ENCODE measurements at places on chromosomes 5 and 9.

GRCh38 chr5:96318569-96319110 lies 114.4 kb downstream of the PCSK1 start:
- DNase-seq = no peak

GRCh38 chr5:4144411-4145007 lies 548.9 kb downstream of the IRX1 start:
- no peak for DNase-seq

DNA sequence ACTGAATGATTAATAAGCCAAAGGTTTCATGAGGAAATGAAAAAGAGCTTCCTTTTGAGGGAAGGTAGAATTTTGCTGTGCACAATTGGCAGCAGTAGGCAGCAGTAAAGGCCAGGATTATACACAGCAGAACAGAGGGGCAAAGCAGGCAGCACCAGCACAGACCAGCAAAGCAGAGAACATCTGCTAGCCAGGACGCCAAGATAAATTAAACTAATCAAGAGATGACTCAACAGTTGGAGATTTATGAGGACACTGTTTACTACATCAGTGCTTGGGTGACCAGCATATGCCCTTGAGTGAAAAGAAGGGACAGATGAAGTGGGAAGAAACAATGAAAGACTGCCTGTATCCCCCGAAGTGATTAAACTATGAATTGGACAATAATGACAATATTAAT lies 871.4 kb upstream of the CDH10 start:
- DNase-seq = no peak

DNA sequence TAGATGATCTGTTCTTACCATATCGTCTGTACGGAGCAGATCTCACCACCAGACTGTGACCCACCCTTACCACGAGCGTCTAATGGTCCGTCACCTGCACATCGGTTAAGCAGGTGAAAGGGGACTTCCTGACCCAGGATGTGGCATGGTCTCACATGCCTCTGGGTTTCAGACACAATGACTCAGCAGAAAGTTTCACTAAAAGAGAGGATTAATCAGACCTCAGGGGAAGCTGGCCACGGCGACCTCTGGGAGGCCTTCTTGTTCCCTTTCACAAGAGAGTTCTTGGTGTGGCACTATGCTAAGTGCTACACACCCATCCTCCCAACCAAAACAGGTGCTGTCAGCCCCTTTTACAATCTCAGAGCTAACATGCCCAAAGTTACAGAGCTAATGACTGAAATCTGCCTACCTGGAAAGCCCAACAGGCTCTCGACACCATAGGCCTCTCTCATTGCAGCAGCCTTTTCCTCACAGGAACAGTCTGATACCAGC lies 41.6 kb downstream of the ADAMTS12 start:
- peak; percentile 75 for DNase-seq

DNA sequence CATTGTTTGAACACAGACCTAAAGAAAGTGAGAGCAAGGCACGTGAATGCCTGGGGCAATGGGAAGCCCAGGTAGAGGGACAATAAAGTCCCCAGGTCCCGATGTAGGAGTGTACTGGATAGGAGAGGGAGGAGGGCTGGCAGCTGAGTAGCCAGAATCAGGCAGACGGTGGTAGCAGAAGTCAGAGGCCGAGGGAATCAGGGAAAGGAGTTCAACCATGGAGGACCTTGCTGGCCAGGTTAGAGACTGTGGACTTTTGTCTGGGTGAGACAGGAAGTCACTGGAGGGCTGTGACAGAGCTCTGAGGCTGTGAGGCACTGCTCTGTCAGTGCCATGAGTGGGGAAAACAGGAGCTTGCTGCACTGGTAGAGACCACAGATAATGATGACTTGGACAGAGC lies 248.2 kb downstream of the EFNA5 start:
- no peak for DNase-seq

DNA sequence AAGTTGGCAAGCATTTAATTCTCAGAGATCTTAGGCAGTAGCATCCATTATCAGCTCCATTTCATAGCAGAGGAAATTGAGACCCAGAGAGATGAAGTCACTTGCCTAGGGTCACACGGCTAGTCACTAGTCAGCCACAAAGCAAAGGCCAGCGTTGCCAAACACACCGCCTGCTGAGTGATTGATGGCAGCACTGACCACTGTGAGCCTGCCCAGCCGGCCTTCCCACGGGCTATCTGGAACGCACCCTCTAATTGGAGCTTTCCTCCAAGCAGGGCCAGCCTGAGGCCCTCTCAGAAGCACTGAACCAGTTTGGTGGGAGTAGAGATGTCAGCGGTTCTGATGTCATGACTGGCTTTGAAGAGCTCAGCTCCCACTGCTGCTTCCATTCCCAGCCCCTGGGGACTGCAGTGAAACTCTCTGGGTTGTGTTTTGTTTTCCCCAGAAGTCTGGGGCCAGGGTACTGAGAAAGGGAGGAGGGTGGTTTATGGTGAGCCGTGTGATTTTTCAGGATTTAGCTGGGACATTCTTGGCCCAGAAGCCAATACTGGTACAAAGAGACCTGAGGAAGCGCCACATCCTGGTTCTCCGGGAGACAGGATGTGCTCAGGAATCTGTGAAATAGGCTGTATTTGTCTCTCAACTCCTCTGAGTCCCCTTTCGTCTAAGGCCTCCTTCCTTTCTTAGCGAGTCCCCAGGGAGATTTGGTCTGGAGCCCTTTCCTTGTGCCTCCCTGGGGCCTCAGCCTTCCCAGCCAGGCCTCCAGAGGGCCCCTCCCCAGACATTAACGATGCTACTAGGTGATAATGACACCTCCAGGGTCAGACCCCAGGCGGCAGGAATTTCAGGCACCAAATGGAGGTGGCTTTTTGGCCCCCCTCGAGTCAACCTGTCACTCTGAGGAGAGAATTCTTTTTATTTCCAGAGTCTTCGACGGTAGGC lies 44.5 kb downstream of the SPRY4 start:
- DNase-seq = peak; percentile 83

DNA sequence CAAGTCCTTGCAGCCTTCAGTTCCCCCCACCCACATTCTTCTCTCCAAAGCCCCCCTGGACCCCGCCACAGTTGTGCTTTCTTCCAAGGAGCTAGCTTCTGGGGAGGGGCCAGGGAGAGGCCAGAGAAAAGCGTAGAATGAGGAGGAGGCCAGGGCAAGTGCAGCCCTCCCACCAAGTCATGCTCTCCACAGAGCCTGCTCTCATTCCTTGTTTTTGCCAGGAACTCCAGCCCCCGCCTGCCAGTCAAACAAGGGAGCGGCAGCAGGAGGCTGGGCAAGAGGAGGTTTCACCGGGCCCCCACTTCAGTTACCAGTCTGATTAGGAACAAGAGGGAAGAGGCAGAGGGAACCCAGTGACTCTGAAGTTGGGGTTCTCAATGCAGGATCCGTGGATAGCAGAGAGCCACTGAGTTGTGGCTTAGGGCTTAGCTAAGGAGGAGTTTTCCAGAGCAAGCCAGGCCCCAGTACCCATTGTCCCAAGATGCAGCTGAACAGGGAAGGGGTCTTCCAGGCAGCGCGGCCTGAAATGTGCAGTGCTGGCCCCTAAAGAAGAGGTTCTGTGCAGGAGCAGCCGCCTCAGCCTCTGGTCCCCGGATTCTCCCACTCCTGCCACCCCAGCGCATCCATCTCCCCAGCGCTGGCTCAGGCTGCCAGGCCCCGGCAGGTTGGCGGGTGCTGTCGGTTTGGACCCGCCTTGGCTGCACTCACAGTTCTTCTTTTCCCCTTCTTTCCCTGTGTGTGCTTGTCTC lies 120.6 kb downstream of the DAB2IP start:
- DNase-seq = no peak

GRCh38 chr5:86878250-86878649 lies 260.5 kb downstream of the COX7C start:
- peak; percentile 10 for DNase-seq

GRCh38 chr5:151147033-151147432 lies 10.5 kb downstream of the ANXA6 start:
- DNase-seq = no peak

DNA sequence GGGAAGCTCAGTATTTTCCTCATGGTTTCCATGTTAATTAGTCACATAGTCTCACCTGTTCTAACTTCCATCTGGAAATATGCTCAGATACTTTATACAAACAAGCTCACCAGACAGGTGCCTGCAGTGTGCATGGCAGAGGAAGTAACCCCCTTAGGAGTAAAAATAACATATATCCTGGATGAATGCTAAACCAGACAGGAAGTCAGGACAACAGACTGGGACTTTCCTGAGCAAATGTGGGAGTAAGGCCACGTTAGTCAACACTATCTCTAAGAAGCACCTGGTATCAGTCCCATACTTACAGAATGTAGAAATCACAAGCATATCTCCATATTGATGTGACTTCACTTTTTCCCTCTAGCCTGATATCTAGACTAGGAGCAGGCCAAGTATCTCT lies 128.4 kb downstream of the SEC61B start:
- DNase-seq = no peak

DNA sequence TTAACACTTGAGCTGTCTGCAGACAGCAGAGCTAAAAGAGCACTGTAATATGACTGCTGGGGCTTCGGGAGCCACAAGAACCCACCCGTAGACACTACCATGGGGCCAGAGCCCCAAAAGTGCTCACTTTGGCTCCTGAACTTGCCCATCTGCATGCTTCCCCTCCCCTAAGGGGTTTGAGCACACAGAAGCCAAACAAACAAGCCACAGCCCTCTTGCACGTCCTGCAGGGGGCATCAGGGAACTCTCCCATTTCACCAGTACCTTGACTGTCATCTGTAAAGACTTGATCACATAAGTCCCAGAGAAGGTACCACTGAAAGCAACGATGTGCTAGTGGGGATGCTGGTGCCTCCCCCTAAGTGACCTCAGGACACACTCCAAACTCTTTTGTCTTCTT lies 681.8 kb downstream of the SEMA5A start:
- DNase-seq = peak; percentile 42

GRCh38 chr5:78677777-78678668 lies 29.5 kb upstream of the LHFPL2 start:
- peak; percentile 98 for DNase-seq

DNA sequence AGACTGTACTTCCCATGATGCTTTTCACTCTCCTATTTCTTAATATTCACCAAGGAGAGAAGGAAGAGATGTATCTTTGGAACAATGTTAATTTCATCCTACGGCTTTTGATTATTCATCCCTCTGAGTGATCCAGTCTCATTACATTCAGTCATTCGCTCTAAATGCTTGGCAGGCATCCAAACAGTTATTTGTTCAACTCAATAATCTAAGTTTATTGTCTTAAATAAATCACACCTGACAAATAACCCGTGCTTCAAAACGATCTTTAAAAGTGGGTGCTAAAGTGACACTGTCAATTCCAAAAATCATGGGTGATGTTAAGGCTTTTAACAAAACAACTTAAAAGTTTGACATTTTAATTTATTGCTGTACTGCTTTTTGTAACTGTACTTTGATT lies 233.1 kb downstream of the RASEF start:
- no peak for DNase-seq

- peak; percentile 8 for DNase-seq
Measured at GRCh38 chr9:103928442-103928841, 165.7 kb upstream of the SMC2 start.

DNA sequence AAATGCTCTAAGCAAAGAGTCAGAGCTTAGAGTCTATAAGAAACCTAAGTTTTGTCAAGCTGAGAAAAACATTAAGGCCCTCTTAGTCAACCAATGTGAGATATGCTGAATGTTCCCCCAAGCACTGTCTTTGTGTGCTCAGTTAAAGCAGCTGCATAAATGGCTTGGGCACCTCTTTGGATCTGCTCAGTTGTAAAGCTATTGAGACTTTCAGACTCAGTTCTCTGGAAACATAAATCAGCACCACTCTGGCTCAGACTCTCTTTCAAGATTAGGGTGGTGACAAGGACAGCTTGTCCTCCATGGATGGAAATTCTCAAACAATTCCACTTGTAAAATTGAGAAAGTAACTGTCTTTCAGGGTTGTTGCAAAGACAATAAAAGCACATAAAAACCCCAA lies 807.9 kb downstream of the PRELID2 start:
- no peak for DNase-seq

DNA sequence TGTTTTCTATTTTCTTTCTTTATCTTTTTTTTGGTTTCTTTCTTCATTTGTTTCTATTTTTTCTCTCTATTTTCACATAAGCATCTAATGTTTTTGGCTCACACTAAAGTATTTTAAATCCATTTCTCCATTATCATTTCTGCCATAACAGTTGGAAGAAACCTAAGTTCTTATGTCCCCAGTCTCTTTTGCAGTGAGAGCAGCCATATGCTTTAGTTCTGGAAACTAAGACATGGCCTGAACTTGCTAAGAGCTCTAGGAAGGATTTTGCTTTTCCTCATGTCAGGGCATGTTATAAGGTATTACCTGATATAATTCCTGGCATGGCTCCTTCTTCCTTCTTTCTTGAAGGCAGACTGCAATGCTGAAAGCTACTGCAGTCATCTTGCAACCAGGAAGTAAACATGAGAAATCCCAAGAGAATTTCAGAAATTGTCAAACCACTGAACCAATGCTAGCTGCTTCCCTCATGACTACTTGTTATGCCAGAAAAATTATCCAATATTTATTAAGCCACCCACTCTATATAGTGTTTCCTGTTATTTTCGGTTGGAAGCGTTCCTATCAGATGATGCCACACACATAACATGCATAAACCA lies 171.1 kb downstream of the TAF11L14 start:
- DNase-seq = peak; percentile 10

DNA sequence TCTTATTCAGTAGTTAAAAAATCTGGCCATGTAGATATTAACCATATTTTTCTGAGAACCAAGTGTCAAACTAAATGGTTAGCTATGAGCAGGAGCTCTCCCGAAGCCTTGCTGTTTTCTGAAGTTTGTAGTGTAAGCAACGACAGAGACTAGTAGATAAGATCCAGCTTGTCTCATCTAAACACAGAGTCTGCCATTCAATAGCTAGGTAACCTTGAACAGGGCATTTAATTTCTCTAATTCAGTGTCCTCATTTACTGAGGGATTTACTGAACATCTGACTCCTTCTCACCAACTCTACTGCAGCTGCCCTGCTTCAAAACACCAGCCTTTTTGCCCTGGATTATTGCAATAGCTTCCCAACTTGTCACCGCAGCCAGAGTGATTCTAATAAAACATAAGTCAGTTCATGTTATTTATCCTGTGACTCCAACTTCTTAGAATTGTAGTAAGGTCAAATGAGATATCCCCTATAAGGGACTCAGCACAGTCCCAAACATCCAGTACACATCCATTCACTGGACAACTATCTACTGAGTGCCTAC lies 337.0 kb downstream of the PLK2 start:
- DNase-seq = no peak

GRCh38 chr9:111276431-111277128 lies 53.4 kb downstream of the OR2K2 start:
- no peak for DNase-seq

- no peak for DNase-seq
Measured at GRCh38 chr5:38117784-38118479, 140.4 kb upstream of the EGFLAM start.

Measured in amniotic epithelial cell (primary cell).